AG10803 (cell line): ENCODE measurements at places on chromosomes 5 and 9.

GRCh38 chr9:91034976-91035824, 233.6 kb downstream of the SYK start:
- DNase-seq, result no peak

GRCh38 chr9:76369583-76369982, 24.6 kb downstream of the RFK start:
- DNase-seq, result no peak

- no peak for DNase-seq
These were observed 41.7 kb downstream of the TGFBR1 start for GRCh38 chr9:99146574-99146973.

DNA sequence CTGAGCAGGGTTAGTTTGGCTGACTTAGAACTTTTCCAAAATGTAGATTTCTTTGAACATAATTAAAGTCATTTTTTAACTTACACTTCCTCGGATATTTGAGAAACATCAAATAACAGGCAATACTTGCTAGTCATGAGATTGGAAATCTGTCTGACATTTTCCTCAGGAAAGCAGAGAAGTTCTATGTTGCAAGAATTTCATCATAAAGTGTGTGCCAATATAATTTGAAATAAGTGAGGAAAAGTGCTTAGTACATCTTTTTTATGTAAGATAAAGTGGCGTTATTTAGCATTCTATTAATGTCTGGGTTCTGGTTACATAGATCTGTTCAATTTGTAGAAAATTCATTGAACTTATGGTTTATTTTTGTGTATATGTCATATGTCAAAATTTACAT, 48.7 kb upstream of the C5orf47 start:
- peak; percentile 27 for DNase-seq
